Cerebellum (tissue), 4 donors: ENCODE measurements at places on chromosomes 12 and 14.

DNA sequence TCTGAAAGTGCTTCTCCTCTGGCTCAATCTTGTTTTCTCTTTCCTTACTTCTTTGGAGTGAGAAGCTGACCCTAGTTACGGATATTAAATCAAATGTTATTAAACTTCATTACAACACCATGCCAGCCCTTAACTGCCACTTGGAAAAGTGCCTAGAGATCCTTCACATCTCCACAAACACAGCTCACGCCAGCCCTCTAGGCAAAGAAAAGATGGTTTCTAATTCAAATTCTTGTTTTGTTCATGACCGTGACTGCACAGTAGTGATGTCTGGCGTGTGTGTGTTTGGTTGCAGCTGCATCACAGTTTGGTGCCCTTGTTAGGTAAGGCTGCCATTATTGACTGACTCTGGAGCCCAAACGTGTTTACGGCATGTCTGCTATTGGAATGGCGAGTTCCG lies 113.0 kb downstream of the BEGAIN start:
- DNase-seq: no peak

- DNase-seq: no peak
These were observed 1005.5 kb downstream of the VRK1 start for GRCh38 chr14:97802430-97803373.

- DNase-seq: no peak
These were observed 35.1 kb upstream of the TBC1D15 start for GRCh38 chr12:71804505-71804904.

DNA sequence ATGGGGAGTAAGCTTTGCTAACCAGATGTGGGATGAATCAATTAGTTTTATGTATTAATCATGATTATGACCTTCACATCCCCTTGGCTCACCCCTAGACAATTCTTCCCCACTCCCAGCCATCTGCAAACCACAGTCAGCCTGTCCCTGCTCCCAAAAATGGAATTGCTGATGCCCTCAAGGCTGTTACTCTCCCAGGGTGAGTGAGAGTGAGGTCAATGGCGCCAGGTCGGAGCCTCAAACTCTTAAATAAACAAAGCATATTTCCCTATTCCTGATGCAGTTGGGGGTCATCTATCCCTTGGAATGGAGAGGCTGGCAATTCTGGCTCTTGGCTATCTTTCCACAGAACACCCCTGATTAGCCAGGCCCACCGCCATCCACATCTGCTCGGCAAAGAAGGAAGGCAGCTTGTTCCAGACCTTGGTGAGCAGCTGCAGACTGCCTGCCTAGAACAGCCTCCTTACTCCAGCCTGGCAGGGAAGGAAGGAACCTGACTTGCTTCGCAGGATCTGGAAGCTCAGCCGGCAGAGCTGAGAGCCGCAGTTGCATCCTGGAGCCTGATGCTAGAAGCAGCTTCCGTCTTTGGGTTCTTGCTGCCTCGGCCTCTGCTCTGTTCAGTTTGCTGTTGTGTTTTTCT lies 57.0 kb downstream of the SMUG1 start:
- no peak for DNase-seq

DNA sequence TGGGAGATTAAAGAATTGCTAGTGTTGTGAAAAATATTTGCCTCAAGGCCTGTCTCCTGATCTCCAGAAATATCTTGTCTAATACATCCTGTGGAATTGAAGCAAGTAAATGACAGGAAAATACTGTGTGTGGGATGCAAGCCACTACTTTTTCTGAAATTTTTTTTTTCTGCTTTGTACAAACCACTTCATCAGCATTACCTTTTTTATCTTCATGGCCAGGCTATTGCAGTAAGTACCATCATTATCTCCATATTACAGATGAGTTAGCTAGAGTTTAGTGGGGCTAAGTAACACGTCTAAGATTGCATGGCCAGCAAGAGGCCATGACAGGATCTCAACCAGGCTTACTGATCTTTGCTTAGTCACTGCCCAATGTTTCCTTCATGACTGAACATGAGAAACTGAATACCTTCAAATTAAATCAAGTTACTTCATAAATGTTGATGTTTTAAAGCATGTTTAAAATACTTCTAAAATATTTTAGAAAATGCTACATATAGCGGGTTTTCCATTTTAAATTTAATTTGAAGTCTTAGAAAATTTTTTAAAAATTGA lies 273.7 kb downstream of the SLC6A15 start:
- DNase-seq: no peak

DNA sequence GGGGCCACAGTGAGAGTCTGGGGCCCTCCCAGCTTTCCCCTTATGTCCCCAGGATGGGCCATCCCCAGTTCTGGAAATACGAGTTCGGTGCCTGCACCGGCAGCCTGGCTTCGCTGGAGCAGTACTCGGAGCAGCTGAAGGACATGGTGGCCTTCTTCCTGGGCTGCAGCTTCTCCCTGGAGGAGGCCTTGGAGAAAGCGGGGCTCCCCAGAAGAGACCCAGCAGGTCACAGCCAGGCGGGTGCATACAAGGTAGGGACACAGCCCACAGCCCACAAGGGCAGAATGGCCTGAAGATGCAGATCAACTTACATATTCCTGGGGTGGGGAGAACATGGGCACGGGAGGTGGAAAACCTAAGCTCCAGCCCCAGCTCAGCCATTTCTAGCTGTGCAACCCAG lies 56.1 kb downstream of the DGLUCY start:
- DNase-seq: no peak

DNA sequence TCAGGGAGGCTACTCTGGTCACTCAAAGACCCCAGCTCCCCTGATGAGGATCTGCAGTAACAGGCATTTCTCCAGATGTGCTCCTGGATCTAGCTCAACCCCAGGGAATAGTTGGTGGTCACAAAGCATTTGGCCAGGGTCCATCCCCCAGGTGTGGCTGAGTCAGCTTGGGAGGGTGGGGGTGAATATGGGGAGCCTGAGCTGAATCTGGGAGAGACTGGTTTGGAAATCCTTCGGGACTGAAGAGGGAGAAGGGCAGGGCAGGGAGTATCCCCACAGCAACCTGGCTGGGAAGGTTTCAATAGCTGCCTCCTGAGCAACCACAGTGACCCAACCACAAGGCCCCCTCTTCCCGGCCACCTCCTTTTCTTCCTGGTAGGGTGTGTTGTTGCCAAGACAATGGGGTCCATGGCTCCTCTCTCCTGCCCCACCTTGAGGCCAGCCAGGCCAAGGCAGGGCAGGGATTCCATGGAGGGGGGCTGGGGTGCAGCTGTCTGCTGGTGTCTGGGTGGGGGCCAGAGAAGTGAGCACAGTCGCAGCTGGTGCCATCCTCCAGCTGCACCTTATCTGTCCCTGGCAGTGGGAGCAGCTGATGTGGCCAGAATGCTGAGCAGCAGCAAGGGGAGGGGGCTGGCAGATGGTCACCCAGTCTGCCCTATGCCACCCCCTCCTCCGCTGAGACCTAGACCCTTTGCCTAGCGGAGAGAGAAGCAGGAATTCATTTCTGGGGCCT lies 5.5 kb downstream of the ASIC1 start:
- DNase-seq: no peak

DNA sequence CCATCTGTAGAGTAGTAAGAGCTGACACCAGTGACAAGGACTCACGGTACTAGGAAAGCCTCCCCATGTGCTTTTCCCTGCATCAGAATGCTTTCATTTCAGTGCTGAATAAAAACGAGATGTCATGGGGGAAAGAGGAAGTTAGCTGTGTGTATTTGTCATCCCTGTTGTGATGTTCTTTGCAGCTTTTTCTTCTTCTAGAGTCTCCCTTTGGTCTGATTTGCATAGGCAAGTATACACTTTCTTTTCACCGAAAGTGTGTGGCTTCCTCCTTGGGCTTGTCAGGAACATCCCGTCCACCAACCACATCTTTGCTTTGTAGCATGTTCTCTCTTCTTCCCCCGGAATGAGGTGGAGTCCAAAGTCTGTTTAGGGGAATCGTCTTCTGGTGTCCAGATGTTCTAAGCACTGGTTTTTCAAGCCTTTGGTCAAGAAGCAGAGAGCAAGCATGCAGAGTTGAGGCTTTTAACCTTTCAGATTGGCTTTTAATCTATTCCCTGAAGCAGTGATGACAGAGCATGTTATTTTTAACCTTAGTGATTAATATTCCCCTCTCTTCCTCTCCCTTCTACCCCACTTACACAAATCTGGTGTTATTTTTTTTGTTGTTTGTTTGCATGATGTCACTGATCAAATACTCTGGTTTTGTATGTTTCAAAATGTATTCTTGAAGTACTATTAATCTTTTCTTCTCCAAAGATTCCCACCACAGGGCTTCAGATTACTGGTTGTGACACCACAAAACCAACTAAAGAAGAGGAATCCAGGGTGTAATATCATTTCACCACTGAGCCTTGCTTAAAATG lies 163.4 kb downstream of the SAMD4A start:
- DNase-seq: no peak
